Amygdala (tissue), 56 donors: ENCODE measurements at places on chromosomes 13 and 19.

DNA sequence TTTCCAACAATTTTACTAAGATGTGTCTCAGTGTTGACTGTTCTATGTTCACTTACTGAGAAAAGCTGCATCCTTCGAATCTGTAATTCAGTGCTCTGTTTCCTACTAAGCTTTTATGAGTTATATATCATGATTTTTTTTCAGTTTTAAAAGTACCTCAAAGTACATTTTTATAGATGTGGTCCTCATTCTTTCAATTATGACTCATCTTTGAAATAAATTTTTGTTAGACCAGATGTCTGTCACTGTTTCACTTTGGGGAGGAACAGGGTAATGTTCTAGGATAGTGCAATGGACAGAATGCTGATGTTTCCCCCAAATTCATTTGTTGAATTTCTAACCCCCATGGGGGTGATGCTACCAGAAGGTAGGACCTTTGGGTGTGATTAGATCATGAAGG is 74.8 kb downstream of the NALCN start:
- no peak for DNase-seq

- DNase-seq, result no peak
Observed at GRCh38 chr13:112117258-112117954, 50.5 kb downstream of the SOX1 start.

DNA sequence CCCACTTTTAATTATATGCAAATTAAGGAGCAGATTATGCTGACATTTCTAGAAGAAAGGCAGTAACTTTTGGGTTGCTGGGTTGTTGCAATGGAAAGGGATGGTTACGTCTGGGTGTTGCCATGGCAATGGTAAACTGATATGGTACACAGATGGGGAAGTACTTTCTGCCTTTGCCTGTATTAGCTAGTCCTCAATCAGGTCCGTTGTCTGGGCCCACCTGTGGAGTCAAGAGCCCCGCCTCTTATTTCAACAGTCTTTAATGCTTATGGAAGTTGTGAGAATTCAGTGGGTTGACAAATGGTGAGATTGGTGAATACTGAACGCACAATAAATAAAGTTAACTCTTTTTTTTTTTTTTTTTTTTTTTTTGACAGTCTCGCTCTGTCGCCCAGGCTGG is 30.6 kb upstream of the DPP9 start:
- no peak for DNase-seq

GRCh38 chr13:91491980-91492379 is 93.6 kb downstream of the GPC5 start:
- no peak for DNase-seq

GRCh38 chr19:12733369-12734214 is 892 bp downstream of the TRIR start:
- no peak for DNase-seq

DNA sequence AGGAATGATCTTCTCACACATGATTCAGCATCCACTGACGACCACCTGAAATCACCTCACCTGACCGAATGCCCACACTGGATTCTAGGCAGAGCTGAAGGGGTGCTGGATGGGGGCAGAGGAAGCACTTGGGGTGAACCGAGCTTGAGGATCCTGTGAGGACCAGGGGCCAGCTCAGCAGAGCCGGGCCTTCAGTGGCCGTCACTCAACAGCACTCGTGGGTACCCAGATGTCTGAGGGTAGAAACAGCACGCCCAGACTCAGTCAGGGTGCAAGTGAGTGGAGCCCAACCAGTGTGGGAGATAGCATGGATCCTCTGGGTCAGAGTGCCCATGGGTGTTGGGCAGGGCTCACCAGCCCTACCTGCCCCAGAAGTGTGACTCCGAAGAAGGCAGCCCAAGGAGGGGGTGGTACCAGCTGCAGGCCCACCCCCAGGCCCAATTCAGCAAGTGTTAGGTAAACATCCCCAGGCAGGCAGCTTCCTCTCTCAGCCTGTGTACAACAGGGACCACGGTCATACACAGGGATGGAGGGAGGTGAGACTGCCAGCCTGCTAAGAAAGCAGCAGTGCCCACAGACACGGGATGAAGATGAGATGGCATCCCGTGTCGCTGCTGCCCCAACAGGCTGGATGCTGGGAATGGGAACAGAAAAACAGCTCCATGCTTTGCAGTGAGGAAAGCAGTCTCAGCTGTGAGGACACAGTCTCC is 16.6 kb downstream of the GJA3 start:
- no peak for DNase-seq

- DNase-seq, result no peak
Observed at GRCh38 chr19:21335721-21336120, 6.5 kb upstream of the ZNF708 start.

GRCh38 chr13:73365681-73366080 is 306.9 kb downstream of the KLF5 start:
- DNase-seq, result no peak

DNA sequence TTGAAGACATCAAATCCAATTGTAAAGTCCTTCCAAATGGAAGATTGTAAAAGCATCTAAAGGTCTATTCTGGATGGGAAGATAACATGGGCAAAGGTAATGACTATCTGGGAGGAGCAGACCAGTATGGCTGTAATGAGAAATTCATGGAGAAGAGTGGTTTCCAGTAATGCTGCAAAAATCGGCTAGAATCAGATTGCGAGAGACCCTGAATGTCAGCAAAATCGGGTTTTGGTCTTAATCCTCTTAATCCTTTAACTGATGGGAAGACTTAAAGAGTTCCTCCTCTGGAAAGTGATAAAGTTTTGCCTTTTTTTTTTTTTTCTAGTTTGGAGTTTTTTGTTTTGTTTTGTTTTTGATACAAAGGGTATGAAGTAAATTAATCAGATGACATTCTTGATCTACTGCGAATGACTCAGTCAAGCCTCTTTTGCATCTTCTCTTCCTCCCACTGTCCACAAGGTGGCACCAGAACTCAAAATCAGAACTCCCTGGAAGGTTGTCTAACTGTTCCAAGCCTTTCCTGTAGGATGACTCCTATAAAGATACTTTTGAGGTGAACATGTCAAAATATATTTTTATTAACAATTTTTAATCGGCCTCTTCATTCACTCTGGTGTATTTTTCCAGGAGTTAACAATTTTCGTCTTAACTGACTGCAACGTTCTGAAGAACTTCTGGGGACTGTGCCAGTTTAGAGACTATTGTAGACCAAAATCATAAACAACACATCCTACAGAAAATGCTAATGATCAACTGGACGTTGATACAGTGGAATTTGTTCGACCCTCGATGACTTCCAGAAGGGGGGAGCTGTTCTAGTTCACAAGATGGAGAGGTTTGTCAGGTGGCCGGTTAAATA is 213.3 kb upstream of the MIR17HG start:
- no peak for DNase-seq

DNA sequence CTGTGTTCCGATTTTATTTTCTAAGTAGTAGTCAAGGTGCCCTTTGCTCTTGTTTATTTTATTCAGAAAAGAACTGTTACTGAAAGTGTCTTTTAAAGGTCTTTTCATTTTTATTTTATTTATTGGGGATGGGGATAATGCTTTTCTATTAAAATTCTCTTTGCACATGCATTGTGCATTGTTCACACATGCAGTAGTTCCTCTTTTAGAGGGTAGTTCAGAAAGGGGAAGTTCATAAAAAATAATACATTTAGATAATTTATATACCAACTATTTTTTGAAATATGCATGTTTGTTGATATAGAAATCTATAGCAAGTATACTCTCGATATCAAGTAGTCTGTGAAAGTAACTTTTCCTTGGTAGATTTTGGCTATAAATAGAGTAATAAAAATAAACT is 3.5 kb downstream of the GPC5 start:
- no peak for DNase-seq

- DNase-seq, result no peak
Observed at GRCh38 chr13:112103961-112104880, 37.3 kb downstream of the SOX1 start.

GRCh38 chr13:26247608-26248007 is 6.3 kb upstream of the CDK8 start:
- no peak for DNase-seq
